Caco-2 (cell line): ENCODE measurements at places on chromosomes 3 and 15.

DNA sequence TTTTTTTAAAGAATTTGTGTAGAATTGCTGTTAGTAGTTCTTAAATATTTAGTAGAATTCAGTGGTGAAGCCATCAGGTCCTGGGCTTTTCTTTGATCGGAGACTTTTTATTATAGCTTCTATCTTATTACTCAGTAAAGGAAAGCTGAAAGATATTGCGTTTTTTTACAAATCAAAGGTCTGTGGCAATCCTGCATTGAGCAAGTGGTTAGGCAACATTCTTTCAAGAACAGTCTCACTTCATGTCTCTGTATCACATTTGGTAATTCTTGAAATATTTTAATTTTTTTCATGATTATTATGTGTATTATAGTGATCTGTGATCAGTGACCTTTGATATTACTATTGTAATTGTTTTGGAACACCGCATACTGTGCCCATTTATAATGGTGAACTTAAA is 140.8 kb downstream of the UNC13C start:
- H3K36me3 ChIP-seq: no peaks in the 10 kb centered on the region
- H3K27ac ChIP-seq: no peak overlapping the region
- no peak for DNase-seq
- no peak overlapping the region for H3K4me3 ChIP-seq
- H3K4me1 ChIP-seq: no peaks in the 10 kb centered on the region
- no peaks in the 10 kb centered on the region for H3K27me3 ChIP-seq

- DNase-seq: no peak
- H3K36me3 ChIP-seq: peaks cover 12% of the 10 kb centered on the region
Observed at GRCh38 chr3:52257911-52258310, 12.4 kb downstream of the PPM1M start.

DNA sequence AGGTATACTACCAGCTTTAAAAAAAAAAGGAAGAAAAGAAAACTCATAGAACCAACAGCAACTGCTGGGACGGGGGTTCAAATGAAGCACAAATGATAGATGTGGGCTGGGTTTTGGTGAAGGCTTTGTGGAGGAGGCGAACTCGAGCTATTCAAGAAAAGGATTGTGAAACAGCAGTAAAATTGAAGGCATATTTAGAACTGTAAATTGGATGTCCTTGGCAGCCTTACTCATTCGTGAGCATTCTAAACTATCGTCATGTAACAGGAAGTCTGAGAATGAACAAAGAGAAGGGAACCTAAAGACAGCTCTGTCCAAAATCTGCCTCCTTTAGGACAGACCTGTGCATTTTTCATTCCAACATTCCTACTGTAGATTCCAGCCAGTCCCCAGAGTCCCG is 97.8 kb downstream of the LARS2 start:
- H3K4me3 ChIP-seq: no peak overlapping the region
- no peak overlapping the region for H3K27ac ChIP-seq
- peaks cover 3% of the 10 kb centered on the region for H3K36me3 ChIP-seq

- H3K4me3 ChIP-seq: no peak overlapping the region
- no peak for DNase-seq
- no peak overlapping the region for H3K27ac ChIP-seq
- H3K27me3 ChIP-seq: no peaks in the 10 kb centered on the region
- no peaks in the 10 kb centered on the region for H3K36me3 ChIP-seq
Observed at GRCh38 chr3:123624302-123624701, 39.4 kb upstream of the HACD2 start.

GRCh38 chr3:138921316-138922292 is 25.3 kb downstream of the FOXL2 start:
- DNase-seq: no peak
- H3K4me1 ChIP-seq: no peaks in the 10 kb centered on the region
- no peaks in the 10 kb centered on the region for H3K27me3 ChIP-seq
- H3K27ac ChIP-seq: no peak overlapping the region
- H3K36me3 ChIP-seq: no peaks in the 10 kb centered on the region

DNA sequence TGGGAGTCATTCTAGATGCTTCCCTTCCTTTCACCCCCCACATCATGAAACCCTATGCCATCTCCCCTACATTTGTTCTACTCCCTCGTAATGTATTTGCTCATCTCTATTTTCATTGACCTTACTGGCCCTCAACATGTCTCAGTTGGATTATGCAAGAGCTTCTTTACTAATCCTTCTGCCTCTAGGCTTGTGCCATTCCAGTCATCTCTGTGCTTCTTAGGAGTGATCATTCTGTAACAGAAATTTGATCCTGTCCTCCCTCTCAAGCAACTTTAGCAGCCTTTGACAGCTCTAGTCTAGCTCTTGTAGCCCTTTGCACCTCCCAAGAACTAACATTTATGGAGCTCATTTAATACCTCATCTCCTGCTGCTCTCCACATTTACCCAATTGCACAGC is 64.7 kb downstream of the ISL2 start:
- H3K4me1 ChIP-seq: no peaks in the 10 kb centered on the region
- no peaks in the 10 kb centered on the region for H3K27me3 ChIP-seq
- no peak for DNase-seq
- no peaks in the 10 kb centered on the region; the same call in 1 of the 2 replicates for H3K36me3 ChIP-seq
- no peak overlapping the region for H3K27ac ChIP-seq

GRCh38 chr3:152853196-152853595 is 18.3 kb downstream of the P2RY1 start:
- no peak overlapping the region for H3K4me3 ChIP-seq
- no peaks in the 10 kb centered on the region for H3K36me3 ChIP-seq
- no peaks in the 10 kb centered on the region for H3K27me3 ChIP-seq
- no peak for DNase-seq
- no peaks in the 10 kb centered on the region for H3K4me1 ChIP-seq
- H3K27ac ChIP-seq: no peak overlapping the region

- DNase-seq: no peak
- H3K4me1 ChIP-seq: peaks cover 49% of the 10 kb centered on the region
- H3K36me3 ChIP-seq: no peaks in the 10 kb centered on the region
- H3K27ac ChIP-seq: no peak overlapping the region
- H3K27me3 ChIP-seq: no peaks in the 10 kb centered on the region
- H3K4me3 ChIP-seq: no peak overlapping the region
Observed at GRCh38 chr3:185713015-185713414, 111.8 kb downstream of the IGF2BP2 start.

- DNase-seq: no peak
- H3K36me3 ChIP-seq: no peaks in the 10 kb centered on the region
- H3K27me3 ChIP-seq: no peaks in the 10 kb centered on the region
- no peak overlapping the region for H3K27ac ChIP-seq
Observed at GRCh38 chr15:24745290-24745689, 69.7 kb downstream of the NPAP1 start.

DNA sequence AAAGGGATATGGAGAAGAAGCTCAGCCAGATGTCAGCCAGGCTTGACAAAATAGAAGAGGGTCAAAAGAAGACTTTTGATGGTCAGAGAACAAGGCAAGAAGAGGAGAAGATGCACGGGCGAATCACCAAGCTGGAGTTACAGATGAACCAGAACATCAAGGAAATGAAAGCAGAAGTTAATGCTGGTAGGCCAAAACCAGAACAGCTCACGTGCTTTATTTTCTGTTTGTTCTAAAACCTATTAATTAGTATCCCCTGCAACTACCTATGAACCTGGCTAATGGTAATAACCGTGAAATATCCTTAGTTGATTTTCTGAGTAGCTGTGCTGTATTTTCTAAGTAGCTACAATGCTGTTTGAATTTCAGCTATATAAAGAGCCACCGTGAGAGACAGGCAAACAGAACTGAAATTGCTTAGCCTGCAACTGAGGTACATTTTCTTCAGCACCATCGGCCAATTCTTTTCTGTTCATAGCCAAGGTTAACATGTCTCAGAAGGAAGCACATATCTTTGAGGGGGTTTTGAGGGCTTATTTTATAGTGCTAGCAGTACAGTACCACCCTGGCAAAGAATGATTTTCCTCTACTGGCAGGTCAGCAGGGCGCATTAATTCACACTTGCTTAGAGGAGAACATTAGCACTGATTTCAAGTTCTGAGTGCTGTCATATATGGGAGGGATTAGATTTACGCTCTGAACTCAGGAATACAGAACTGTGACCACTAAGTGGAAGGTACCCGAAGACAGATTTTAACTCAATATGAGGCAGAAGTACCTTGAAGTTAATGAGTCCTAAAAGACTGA is 78.9 kb downstream of the FAM81A start:
- H3K36me3 ChIP-seq: no peaks in the 10 kb centered on the region
- no peak for DNase-seq
- H3K27ac ChIP-seq: no peak overlapping the region
- no peak overlapping the region for H3K4me3 ChIP-seq
- no peaks in the 10 kb centered on the region for H3K27me3 ChIP-seq
- no peaks in the 10 kb centered on the region for H3K4me1 ChIP-seq

DNA sequence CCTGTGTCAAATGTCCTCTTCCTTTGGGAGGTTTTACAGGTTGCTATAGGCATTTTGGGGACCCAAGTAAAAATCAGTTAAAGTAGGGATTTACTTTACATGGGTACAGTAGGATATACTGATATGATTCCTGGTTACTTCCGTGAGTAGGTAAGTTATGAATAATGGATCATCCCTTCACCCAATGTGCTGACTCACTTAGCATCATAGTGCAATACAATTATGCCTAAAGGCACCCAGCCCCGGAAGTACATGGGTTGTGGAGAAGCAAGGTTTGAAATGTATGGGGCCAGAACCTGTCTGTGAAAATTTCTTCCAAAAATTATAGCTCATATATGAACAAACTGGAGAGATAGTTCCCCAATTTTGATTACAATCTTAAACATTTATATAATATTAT is 64.0 kb downstream of the GLB1 start:
- no peak for DNase-seq
- peak overlapping the region; percentile 40 for H3K27ac ChIP-seq
- no peak overlapping the region for H3K4me3 ChIP-seq
- H3K4me1 ChIP-seq: peaks cover 7% of the 10 kb centered on the region; the same call in 1 of the 2 replicates
